ENCODE measurements at places on chromosomes 7 and 10.

- DNase-seq, result no peak
Measured at GRCh38 chr7:117169907-117170306, 153.0 kb downstream of the WNT2 start.

DNA sequence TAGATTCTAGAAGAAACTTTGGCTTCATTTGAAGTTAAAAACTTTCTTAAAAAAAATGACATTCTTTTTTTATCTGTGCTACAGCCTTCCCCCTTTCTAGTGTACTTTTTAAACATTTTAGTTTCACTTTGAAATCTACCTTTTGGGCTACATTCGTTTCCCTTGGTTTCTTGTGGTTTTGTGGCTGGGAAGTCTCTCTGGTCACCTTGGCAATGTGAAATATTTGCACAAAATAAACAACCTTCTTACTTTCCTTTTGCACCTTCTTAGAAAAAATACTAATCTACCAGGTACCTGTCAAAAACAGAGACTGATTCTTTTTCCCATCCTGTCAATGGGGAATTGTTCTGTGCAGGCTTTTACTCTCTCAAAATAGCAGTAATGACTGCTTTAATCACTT lies 350.2 kb downstream of the GATA3 start:
- DNase-seq, result no peak

- no peak for DNase-seq
Measured at GRCh38 chr10:80283536-80284199, 5.8 kb downstream of the MAT1A start.

- DNase-seq, result no peak
Measured at GRCh38 chr7:132097550-132098134, 478.6 kb downstream of the PLXNA4 start.

DNA sequence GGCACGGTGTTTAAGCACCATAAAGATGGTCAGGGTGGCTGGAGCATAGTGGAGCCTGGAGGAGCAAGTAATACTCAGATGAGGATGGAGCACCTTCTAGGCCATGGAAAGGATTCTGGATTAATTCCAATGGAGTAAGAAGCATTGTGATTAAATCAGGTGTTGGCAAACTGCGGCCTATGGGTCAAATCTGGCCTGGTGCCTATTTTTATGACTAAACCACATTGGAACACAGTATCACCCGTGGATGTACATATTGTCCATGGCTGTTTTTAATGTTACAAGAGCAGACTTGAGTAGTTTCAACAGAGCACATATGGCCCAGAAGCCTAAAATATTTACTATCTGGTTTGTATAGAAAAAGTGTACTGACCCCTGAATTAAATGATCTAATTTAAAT lies 49.9 kb upstream of the TMEM248 start:
- no peak for DNase-seq

DNA sequence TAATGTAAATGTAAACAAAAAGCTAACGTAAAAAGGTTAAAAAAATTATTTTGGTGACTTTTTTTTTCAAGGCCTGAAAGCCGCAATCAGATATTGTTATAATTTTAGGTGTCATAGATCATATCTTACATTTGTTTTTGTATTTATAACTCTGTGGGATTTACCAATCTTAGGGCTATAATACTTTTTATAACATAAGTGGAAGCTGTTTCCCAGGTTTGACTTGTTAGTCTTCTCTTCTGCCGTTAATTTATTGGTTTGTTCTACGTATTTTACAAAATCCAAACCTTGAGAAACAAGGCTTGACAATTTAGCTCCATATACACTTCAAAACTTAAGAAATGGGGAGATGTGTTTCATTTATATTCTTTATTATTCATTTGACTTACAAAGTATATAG lies 119.4 kb downstream of the EVX1 start:
- no peak for DNase-seq

DNA sequence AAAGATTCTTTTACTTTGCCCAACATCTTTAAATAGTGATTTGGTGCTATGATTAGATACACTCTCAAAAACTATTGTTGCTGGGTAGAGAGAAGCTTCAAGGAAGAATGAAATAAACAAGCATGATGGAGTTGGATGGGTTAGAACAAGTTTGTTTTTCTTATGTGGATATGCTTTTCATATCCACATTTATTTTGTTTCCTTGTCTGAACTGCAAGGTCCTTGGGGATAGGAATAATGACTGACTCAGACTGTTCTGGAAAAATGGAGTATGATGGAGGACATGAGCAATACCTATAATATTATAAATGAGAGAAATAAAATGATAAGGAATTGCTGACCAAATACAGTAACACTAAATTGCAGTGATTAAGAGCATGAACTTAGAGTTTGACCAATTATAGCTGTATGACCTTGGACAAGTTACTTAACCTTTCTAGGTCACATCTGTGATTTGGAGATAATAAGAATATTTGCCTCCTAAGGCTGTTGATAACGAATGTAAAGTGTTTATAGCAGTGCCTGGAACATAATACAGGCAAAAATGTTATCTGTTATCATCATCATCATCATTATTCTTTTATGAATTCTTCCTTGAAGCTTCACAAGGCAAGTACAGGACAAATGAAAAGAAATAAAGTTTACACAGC lies 847.5 kb downstream of the LRMDA start:
- no peak for DNase-seq

Data from suppressor macrophage treated with lipopolysaccharide for 1 hour (primary cell).